ENCODE measurements at places on chromosomes 11 and 22.

GRCh38 chr22:40477683-40478337 lies 107.4 kb downstream of the SGSM3 start:
- DNase-seq, result no peak

DNA sequence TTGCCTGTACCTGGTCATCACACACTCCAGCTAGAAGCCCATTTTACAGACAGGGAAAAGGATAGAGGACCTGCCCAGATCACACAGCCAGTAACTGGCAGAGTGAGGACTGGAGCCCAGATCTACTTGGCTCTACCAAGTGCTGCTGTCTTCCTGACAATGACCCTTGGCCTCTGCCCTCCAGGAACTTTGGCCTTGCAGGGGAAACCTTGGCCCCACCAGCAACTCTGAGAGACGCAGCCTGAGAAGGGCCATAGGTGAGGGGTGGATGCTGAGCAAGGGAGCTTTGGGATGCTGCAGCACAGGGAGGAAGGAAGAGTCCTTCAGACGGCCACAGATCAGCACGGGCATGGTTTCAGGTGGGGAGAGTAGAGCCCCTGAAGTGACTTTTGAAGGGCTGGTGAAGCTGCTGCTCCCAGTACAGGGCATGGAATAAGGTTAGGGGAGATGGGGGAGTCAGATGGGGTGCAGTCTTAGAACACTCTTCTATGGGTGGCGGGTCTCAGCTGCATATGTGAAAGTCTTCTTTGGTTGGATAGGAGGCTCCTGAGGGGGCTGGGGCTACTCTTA lies 2.0 kb upstream of the CAPN5 start:
- DNase-seq, result peak; percentile 63

DNA sequence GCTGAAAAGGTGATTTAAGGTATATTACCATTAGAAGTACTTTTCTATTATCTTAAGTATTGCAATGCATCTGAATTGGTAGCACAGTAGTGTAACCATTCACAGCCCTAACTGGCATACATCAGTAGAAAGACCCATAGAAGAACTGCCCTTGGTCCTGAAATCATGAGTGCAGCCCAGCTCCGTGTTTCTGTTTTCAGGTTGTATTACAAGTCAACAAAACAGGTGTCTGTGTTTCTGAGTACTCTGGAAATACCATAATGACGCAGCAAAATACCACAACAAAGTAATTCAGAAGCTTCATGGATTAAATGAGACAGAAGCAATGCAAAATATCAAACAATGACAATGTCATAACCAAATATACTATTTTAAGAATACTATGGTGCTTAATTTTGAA lies 226.3 kb downstream of the OPCML start:
- DNase-seq, result no peak

DNA sequence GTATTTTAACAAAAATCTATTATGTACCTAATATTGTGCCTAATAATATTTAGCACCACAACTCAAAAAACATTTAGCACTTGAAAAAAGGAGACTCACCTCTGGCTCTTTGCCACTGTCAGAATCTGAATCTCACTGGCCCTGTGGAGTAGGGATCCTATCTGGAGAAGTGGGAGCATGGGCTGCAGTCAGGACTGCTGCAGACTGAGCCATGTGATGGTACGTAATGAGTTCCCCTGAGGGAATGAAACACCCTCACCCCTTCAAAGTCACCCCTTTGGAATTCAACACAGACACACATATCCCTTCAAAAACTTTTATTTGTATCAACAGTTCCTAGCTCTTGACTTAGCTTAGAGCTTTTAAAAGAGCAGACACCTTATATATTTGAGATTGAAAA lies 6.5 kb downstream of the PTPMT1 start:
- peak; percentile 20 for DNase-seq

DNA sequence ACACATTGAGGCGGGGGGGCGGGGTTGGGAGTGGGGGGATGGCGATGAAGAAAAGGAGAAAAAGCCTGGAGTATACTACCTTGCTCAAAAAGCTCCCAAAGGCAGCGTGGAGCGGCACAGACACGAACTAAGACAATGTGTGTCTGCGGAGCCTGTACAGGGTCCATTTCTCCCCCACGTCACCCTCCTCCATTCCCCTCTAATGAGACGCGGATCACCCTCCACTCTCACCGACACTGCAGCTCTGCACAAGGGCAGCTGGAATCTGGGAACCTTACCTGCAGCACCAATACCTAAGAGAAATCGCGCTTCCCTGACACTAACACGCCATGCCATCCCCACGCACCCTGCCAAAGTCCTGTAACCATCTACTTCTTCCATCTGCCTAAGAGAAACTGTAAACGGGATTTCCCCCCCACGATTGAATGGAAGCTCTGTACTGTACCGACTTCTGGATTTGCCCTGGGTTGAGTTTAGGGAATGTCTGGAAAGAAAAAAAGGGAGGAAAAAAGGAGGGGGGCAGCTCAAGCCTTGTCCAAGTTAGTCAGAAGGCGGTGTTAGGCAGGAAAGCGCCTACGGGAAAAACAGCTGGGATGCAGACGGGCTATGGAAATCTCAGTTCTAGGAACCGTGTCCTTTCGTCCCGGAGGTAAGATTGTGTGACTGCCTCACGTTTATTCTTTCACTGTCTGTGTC lies 125.7 kb upstream of the C11orf58 start:
- DNase-seq, result no peak

- no peak for DNase-seq
Measured at GRCh38 chr11:17635551-17635938, 83.8 kb upstream of the MYOD1 start.

DNA sequence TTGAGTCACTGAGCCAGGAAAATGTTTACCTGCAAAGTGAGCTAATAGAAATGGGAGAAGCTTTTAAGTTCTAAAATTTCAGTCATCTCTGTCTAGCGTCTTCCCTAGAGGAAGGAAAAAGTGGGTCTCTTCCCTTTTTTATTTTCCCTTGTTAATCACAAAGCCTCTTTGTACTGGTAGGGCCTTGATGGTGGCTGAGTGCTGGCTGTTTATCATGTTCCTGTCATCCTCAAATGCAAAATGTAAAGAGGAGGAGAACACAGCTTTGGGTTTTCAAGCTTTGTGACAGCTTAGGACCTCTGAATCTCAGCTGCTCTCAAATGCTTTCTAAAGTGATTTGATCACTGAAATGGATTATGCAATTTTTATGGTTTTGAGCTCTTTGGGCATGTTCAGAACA lies 222.0 kb downstream of the TMEM135 start:
- DNase-seq, result no peak

GRCh38 chr11:81070948-81071347 lies 1630.1 kb upstream of the TENM4 start:
- DNase-seq, result no peak
